ENCODE measurements at places on chromosomes 6 and 20.

DNA sequence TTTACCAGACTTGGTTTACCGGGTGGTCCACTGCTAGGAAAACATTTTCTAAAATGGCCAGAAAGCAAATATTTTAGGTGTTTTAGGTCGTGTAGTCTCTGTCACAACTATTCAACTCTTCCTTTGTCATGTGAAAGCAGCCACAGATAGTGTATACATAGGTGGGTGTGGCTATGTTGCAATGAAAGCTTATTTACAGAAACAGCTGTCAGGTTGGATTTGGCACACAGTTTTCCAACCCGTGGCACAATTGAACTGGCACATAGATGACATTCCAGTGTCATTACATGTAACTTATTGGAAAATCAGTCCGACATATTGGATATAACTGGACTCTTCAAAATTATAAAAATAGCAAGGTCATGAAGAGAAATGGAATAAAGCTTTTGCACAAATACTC is 68.9 kb upstream of the KCNQ5 start:
- DNase-seq: no peak

GRCh38 chr20:54678253-54678652 is 202.9 kb downstream of the DOK5 start:
- no peak for DNase-seq

- peak; percentile 19 for DNase-seq
These were observed 70.7 kb upstream of the PRSS16 start for GRCh38 chr6:27176523-27177484.

- DNase-seq: no peak
These were observed 65.1 kb upstream of the PLEKHG1 start for GRCh38 chr6:150534553-150534952.

GRCh38 chr6:161041274-161041673 is 49.7 kb downstream of the MAP3K4 start:
- DNase-seq: no peak

- no peak for DNase-seq
These were observed 5.4 kb upstream of the GINM1 start for GRCh38 chr6:149560736-149561135.

DNA sequence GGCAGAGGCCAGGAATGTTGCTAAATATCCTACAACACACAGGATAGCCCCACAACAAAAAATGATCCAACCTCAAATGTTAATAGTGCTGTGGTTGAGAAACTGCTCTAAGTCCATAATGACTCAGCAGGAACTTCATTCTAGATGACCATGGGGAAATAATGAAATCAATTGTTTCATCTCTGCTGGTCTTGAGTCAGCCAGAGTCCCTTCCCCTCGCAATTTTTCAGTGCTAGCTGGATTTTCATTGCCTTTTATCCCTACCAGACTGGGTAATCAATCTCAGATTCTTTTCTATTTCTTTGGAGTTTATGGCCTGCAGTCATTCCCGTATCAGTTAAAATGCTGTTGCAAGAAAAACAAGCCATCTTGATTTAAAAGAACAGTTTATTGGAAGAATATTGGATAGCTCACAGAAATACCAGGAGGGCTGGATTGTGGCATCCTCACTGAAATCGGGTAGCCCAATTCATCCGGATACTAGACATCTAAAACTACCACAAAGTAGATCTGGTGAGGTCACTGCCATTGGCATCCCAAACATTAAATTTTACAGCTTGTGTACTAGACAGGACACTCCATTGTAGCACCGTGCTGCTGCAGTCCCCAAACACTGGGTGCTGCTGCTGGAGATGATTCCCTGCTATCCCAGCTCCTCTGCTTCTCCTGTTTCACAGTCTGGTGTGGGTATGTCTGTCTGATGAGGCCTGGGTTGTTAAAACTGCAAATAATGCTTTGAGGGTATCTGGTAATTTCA is 30.3 kb upstream of the POPDC3 start:
- DNase-seq: no peak

DNA sequence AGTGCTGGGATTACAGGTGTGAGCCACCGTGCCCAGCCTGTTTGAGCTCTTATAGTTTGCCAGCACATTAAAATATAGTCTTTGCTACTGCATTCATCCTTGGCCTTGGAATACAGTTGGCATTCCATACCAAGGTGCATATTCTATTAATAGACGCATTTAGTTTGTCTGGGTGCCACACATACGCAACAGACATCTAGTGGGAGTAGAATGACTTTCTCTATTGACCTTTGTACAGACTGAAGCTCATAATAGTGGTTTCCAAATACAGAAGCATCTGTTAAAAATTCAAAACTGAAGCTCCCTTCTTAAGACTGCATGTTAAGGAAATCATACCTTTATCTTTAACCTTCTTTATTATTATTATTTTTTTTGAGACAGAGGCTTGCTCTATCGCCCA is 46.7 kb upstream of the FNDC1 start:
- DNase-seq: no peak

DNA sequence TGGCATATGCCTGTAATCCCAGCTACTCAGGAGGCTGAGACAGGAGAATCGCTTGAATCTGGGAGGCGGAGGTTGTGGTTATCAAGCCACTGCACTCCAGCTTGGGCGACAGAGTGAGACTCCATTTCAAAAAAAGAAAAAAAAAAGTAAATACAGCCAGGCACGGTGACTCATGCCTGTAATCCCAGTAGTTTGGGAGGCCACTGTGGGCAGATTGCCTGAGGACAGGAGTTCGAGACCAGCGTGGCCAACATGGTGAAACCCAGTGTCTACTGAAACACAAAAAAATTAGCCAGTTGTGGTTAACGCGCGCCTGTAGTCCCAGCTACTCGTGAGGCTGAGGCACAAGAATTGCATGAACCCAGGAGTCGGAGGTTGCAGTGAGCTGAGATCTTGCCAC is 1.5 kb upstream of the NINL start:
- no peak for DNase-seq

DNA sequence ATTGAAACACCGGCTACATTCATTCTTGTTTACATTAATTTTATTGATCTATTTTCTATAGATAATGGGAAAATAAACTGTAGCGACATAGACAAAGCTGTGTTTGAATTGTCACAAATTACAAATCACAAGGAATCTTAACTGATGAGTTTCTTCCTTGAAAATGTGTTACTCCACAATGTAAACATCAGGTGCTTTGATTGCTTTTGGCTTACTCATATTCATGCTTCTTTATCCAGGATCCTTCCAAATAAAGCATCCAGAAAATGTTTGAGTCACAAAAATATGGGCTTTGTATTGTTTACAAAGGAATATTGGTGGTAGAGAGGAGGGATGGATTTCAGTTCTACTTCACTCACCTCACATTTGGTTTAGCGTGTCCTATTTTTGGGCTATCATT is 64.0 kb downstream of the BMP2 start:
- no peak for DNase-seq

- no peak for DNase-seq
These were observed 88.4 kb downstream of the HACE1 start for GRCh38 chr6:104771258-104771832.

DNA sequence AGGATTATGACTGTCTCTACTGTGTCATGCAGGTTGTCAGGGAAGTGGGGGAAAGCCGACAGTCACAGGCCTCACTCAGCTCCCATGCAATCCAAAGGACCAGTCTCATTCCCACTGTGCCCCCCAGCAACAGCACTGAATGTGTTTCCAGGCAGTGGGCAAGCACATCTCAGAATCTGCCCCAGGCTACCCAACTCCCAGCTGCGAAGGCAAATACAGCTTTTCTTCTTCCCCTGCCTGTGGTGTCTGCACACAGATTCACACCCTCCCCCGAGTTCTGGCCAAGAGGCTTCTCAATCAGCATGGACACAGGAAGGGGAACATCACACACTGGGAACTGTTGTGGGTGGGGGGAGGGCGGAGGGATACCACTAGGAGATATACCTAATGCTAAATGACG is 75.3 kb downstream of the SNAP91 start:
- DNase-seq: no peak

DNA sequence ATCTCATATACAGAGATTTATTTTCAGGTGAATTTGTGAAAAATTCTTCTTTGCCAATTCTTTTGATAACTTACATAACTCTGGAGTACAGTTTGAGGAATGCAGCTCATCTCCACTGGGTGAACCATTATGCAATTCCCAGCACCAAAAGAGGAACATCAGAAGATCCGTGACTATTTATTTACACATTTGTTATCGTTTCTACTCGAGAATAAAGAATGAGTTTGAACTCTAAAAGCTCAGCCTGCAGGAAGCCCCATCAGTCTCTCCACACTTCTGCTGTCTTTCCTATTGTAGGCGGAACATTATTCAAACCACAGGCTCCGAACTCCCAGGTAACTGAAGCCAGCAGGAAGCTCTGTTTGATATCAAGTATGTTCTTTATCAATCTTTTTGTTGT is 95.9 kb upstream of the IFNGR1 start:
- DNase-seq: no peak

GRCh38 chr6:54579011-54579410 is 267.6 kb upstream of the FAM83B start:
- DNase-seq: no peak

All from activated gamma-delta T cell (primary cell).